ENCODE measurements at places on chromosomes 12 and 14.

- DNase-seq, result no peak
Observed at GRCh38 chr12:94593822-94594442, 56.4 kb downstream of the TMCC3 start.

DNA sequence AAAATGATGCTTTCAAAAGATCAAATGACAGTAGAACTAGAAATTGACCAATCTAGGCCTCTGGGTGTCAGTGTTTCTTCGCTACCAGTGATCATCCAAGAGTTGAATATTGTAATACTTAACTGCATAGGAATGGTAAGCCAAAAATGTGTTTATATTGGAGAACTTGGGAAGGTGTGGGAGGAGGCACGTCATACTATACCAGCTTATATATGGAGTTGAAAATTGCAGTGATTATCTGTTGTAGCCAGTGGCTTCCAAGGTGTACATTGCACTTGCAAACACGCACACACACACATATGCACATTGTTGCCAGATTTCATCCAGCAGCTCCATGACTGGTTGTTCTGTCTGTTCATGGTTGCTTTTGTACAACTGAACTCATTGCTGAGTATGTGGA is 36.1 kb downstream of the EID3 start:
- no peak for DNase-seq

DNA sequence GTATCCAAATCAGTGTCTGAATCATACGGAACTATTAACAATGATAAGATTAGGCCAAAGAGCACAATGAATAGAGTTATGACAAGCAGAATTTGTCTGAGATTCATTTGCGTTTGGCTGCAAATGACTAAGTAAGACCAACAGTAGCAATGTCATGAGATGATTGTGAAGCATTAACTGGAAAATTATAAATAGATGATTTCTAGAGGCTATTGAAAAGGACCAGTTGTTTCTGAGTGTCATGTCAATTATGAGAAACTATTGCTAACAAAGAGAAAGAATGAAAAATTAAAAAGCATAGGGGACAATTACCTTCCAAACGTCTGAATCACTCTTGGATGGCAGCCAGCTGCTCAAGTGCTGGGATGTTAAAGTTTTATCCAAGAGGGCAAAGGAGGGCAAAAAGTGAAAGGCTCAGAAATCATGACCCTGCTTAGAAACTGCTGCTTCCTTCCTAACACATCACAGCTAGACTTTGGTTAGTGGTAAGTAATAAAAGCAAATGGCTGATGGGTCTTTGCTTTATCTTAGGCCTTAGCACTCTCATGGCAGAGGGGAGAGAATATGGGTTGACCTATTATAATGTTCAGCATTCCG is 89.0 kb downstream of the AKAP6 start:
- no peak for DNase-seq

DNA sequence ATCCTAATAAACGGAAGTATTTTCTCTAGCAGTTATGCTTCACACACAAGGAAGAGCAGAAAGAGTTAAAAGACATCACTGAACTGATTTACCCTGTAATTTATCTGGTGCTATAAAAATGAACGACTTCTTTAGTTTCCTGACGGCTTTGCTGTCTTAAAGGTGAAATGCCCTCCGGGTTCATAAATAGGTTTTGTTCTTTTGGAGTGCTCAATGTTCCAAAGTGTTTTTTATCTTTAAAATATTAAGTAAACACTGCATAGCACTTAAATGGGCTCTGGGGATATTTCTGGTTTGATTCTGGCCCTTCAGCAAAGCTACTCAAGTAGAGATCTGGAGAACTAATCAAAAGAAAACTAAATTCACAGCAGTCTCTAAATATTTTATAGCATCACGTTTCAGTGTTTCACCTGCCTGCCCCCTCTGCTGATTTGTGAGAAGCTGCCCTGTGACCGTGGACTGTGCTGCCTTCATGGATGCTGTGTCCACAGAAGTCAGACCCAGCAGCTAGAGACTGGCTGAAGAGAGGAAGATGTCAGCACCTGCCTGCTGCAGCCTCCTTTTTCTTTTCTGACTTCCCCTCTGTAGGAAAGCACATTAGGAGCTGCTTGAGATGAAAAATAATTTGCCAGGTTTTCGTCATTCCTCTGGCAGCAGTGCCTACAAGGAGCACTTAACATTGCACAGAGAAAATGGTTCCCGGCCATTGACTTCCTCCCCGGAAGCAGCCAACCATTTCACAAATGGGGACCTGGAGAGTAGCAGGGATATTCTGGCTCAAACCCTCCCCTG is 205.1 kb upstream of the FSCB start:
- DNase-seq, result no peak

DNA sequence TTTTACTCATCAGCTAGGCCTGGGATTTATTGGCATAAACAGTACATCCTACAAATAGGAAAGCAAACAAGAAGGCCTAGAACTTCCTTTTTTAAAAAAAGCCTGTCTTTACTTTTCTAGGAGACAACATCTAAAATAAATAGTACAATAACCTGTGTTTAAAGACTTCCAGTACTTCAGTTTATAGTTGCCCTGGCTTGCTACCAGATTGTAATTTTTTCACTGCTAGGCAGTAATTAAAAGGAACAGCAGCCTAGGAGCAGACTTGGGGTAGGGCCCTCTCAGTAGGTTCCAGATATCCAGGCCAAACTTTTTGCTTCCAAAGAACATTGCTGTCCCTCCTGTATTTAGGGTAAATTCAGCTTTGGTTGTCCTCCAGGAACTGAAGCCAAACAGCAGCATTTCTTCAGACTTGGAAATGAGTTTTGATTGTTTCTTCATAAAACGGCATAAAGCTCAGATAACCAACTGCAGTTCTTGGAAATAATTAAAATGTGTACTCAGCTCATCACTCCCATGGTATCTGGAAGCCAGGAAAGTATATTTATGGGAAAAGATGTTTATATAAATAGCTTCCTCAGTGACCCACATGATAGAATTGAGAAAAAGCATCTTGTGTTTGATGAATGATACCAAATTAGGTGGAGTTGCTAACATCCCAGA is 61.7 kb downstream of the PPP1R36 start:
- DNase-seq, result no peak

DNA sequence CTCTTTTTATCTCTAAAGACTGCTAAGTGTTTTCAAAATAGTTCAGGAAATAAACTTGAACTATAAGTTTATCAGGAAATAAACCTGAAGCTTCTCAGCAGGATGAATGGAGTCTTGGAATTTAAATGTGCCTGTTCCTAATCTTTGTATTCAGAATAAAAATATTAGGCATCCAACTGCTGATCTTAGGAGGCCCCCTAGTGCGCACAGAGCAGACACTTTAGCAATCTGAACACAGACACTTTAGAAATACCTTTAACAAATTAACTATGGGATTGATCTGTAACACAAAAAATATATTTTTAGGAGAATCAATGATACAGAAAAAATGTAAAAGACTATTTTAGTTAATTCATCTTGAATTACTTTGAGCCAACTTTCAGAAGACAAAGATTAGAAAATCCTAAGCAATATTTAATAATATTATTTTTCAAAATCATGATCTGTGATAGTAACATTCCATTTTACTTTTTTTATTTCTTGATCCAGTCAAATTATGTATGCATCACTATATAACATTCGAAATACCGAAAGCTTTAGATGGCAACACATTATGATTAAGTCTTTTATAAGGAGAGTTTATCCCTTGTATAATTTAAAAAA is 80.9 kb downstream of the SLC41A2 start:
- no peak for DNase-seq

DNA sequence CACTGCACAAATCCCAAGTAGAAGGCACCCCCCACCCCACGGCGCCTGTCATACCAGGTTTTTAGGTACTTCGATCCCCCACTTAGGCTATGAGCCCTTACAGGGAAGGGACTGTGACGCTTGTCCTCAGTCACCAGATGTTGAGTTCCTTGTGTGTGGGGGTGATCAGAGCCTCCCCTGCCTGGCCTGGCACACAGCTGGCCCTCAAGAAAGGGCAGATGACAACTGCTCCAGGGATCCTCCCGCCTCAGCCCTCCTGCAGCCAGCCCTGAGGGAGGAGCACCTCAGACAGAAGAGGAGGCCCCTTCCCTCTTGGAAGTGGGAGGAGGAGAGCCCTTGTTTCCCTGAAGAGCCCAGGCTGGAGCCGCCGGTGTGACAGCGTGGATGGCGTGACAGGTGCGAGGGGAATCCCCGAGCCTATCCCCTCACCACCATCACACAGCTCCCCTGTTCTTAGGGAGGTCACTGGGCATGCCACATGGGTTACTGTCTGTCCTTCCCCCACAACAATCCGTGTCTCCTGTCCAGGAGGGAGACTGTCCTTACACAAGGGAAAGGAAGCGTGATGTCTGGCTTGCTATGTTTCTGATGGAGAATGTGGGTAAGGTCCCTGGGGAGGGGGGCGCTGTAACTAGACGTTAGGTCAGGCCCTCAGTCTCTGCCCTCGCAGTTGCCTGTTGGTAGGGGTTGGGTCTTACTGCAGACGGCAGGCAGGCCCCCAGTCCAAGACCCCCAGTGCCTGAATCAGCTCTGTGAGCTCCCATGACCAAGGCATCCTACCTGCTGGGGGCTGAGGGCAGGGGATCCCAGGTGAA is 31.4 kb downstream of the P2RX4 start:
- no peak for DNase-seq

GRCh38 chr12:28558250-28558649 is 368.0 kb downstream of the CCDC91 start:
- no peak for DNase-seq

DNA sequence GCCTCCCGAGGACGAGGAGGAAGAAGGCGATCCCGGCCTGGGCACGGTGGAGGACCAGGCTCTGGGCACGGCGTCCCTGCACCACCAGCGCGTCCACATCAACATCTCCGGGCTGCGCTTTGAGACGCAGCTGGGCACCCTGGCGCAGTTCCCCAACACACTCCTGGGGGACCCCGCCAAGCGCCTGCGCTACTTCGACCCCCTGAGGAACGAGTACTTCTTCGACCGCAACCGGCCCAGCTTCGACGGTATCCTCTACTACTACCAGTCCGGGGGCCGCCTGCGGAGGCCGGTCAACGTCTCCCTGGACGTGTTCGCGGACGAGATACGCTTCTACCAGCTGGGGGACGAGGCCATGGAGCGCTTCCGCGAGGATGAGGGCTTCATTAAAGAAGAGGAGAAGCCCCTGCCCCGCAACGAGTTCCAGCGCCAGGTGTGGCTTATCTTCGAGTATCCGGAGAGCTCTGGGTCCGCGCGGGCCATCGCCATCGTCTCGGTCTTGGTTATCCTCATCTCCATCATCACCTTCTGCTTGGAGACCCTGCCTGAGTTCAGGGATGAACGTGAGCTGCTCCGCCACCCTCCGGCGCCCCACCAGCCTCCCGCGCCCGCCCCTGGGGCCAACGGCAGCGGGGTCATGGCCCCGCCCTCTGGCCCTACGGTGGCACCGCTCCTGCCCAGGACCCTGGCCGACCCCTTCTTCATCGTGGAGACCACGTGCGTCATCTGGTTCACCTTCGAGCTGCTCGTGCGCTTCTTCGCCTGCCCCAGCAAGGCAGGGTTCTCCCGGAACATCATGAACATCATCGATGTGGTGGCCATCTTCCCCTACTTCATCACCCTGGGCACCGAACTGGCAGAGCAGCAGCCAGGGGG is 979 bp downstream of the KCNA5 start:
- DNase-seq, result no peak

- DNase-seq, result no peak
Observed at GRCh38 chr14:53764846-53765245, 191.8 kb downstream of the BMP4 start.

GRCh38 chr14:42606839-42607238 is 1000.2 kb downstream of the LRFN5 start:
- no peak for DNase-seq

GRCh38 chr14:98227000-98227726 is 1044.8 kb downstream of the BCL11B start:
- no peak for DNase-seq

DNA sequence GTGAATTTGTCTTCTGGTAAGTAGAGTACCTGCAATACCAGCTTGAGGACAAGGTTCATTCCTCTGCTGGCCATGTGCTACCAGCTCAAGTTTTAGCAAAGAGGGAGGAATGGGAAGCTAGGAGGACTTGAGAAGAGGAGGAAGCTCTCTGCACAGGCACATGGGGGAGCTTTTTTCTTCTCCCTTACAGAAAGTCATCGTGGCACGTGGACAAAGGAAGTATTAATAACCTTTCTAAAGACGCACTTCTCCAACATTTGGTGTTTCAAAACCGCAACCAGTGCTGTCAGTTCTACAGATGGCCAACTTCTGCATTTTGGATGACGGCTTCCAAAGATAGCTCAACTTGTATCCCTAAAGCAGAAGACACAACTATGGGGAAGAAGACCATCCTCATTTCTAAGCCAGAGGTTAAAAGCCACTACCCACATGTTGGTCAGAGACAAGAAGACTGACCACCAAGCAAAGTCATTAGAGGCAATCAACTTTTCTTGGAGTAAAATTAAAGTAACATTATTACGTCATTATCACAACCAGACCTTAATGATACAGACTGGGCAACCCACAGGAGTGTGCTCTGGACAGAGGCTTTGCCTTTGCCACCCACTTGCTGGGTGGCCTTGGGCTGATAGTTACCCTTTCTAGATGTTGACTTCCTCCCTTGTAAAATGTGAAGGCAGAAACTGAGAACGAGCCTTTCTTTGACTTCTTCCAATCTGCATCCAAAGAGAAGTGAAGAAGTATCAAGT is 12.3 kb upstream of the TMED10 start:
- DNase-seq, result no peak

DNA sequence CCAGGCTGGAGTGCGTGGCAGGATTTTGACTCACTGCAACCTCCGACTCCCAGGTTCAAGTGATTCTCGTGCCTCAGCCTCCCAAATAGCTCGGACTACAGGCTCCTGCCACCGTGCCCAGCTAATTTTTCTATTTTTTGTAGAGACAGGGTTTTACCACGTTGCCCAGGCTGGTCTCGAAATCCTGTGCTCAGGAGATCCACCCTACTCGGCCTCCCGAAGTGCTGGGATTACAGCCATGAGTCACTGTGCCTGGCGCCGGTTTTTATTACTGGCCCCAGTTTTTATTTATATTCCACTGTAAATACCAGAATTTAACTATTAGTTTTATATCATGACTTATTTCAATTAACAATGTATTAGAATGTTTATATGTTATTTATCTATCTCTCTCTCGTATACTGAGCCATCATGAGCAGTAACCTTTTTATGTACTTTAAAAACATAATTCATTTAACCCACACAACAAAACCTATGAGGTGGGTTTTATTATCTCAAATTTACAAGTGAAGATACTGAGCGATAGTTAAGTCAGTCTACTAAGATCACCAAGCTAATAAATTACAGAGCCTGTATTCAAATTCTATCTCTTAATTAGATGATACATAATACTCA is 47.8 kb downstream of the HECTD1 start:
- DNase-seq, result no peak

DNA sequence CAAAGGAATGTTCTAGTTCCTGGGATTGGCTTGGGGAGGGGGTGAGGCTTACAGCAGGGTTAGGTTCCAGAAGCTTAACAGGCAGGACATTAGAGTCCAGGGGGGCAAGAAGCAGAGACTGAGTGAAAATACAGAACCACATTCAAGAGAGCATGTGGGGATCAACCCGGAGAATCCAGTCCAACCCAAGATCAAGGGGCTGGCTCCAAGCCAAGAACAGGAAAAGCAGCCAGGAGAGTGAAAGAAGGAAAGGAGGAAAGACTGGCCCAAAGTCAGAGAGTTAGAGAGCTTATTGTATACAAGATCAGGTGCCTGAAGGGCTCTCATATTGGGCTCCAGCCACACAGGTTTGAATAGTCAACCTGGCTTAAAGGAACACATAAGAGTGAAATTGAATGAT is 190.3 kb upstream of the CDKN3 start:
- no peak for DNase-seq

Data from anterior cingulate cortex (tissue), 58 donors.